ENCODE measurements at places on chromosomes 7 and 10.

DNA sequence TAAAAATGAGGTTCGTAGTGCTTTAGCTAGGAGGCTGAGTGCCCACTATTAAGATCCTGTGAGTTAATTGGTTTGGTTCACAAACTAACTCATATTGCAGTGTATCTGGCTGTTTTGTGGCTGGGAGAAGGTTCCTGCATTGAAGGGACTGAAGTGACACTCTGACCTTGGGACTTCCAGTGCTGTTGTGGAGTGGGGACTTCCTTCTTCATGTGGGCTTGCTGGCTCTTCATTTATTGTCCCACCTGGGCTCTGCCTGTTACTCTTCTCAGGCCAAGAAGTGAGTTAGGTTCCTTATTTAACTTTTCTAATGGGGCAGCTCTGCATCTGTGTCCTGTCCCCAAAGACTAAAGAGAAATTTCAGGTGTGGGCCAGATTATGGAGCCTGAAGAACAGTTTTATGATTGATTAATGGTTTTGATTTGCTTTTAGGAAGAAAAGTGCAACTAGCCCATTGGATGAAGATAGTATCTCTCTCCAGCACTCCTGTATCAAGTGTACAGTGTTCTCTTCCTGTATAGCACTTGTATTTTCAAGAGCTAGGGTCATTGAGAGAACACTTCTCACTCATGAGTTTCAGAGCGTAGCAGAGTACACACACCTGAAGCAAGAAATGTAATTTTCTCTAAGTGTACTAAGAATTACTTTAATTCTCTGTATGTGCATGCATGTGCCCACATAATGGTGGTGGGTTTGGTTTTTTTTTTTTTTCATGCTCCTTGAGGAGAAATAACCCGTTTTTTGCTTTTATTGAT is 54.8 kb downstream of the AUTS2 start:
- DNase-seq, result no peak

- DNase-seq, result no peak
Observed at GRCh38 chr7:130409067-130409711, 28.9 kb downstream of the CPA1 start.

GRCh38 chr10:71423250-71423649 is 26.5 kb downstream of the CDH23 start:
- DNase-seq, result no peak

DNA sequence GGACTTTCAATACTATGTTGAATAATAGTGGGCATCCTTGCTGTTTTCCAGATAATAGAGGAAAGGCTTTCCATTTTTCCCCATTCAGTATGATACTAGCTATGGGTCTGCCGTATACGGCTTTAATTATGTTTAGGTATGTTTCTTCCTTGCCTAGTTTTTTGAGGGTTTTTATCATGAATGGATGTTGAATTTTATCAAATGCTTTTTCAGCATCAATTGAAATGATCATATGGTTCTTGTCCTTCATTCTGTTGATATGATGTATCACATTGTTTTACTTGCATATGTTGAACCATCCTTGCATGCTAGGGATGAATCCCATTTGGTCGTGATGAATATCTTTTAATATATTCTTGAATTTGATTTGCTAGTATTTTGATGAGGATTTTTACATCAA is 9.2 kb upstream of the RP9 start:
- DNase-seq, result no peak

DNA sequence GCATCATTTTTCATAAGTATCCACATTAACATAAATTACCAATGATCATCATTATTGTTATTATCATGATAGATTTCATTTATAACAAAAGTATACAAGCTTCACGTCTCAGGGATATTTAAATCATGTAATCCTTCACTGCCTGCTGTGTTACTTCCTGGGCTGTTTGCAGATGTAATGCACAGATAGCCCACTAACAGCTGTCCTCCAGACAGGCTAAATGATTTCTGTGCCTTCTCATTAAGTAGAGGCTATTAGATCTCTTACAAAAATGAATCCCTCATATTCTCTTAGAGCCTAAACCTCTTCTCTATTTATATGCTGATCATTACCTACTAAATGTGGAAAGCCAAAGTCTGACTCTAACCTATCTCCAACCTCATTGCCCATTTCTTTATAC is 9.3 kb downstream of the PCLO start:
- no peak for DNase-seq

DNA sequence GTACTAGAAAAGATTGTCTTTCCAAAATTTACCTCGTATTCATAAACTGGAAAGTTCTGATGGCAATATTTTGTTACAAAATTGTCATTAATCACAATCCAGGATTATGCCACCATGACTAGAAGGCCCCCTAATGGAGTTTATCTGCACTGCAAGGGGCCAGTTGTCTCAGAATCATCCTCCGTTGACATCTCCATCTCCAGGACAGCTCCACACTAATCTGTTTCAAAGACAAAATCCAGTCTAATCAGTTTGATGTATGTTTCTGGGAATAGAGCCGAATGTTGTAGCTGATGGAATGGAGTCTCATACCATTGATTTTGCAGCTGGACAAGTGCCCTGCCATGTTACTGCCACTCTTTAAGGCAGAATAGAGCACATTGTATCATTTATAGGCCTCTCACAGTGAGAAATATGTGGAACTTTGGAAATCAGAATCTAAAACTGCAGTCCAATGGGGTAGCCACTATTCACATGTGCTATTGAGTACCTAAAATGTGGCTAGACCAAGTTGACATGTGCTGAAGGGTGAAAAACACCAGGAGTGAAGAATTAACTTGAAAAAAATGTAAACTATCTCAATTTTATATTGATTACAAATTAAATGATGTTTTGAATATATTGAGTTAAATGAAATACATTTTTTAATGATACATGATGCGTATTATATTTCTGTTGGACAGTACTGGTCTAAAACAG is 38.3 kb upstream of the TOMM7 start:
- DNase-seq, result no peak

GRCh38 chr10:86187499-86188239 is 178.9 kb downstream of the GRID1 start:
- DNase-seq, result no peak

DNA sequence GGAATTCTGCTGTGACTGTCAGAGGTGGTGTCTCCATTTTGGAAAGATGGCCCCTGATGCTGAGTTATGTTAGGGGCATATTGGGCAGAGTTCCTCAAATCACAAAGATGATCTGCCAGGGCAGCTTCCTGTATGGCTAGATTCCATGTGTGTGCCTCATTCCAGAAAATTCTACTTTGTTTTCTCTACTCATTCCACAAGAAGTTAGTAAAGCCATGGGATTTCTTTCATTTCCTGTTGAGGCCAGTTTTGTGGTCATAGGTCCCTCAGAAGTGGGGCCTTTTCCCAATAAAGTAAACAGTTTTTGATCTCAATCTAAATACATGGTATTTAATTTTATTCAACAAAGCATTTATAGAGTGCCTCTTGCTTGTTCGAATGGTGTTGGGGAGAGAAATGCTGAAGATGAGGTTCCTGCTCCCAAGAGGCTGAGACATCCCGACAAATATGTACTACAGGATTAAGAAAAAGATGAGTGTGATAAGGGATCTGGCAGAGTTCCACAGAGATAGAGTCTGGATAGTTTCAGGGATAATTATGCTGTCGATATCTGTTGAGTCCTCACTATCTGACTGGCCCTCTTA is 33.0 kb downstream of the MINDY4 start:
- DNase-seq, result no peak

- no peak for DNase-seq
Observed at GRCh38 chr10:24792638-24793037, 69.0 kb upstream of the ARHGAP21 start.

GRCh38 chr10:27104919-27105318 is 4.6 kb upstream of the ANKRD26 start:
- DNase-seq, result peak; percentile 29

- no peak for DNase-seq
Observed at GRCh38 chr7:122255454-122255853, 49.1 kb downstream of the FEZF1 start.

DNA sequence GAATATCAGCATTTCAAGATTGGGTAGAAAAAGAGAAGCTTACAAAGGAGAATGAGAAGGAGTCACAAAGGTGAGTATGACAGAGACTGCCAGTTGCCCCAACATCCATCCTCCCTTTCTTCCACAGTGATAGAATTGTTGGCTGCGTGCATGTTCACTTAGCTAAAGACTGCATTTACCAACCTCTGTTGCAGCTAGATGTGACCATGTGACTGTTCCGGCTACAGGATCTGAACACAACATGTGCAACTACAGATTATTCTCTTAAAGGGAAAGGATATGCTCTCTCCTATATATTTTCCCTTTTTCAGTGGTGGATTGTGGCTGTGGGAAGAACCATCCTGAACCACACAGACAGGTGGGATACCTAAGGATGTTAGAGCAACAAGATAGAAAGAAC is 60.5 kb upstream of the ZNRF2 start:
- DNase-seq, result no peak

- no peak for DNase-seq
Observed at GRCh38 chr7:34842782-34843181, 184.8 kb downstream of the NPSR1 start.

DNA sequence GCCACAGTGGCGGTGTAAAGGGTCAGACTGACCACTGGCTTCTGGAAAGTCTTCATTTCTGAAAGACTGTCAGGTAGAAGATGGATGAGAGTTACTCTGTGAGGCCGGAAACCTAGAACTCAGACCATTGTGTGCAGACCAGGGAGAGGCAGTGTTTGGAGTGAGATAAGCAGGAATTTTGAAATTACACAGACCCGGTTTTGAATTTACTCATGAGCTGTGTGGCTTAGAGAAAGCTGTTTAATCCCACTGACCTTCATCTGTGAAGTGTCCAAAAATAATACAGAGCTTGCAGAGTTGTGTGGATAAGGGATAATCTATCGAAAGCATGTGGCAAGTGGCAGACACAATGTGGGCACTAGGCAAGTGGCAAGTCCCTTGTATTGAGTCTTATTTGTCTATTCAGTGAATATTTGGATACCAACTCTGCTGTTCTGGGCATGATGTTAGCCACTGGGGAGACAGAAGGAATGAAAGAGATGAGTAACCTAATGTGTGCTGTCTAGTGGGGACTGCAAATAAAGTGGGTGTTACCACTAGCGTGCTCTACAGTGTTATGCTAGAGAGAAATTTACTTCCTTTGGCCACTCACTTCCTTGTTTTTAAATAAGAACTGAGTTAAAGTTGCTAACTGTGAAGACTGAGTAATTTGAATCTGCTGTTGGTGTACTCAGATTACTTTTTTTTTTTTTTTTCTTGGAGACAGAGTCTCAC is 69.4 kb downstream of the KIAA1217 start:
- no peak for DNase-seq

DNA sequence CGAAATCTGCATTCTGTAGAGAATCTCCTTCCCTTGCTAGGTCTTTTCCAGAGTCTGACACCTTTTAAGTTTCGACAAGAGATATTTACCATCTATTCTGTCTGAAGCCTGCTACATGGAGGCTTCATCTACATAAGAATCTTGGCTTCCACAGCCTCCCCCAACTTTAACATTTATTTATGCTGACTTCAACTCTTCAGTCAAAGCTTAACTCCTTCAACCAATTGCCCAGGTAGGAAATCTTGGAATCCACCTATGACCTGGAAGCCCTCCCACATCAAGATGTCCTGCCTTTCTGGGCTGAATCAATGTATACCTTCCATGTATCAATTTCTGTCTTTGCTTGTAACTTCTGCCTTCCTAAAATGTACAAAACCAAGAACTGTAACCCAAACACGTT is 54.7 kb downstream of the MINPP1 start:
- DNase-seq, result no peak

DNA sequence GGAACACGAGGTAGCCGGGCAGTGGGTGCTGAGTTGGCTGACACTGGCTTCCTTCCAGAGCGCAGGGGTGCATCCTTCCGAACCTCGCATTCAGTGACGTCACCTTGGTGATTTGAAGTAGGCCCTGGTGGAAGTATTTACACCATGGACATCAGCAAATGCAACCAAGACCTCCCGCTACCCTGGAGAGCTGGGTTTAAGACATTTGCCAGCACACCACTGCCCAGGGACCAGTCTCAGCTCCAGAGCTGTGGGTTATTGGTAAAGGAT is 106.4 kb upstream of the GPR26 start:
- DNase-seq, result no peak

GRCh38 chr7:40033826-40034225 is 83.8 kb downstream of the CDK13 start:
- no peak for DNase-seq

DNA sequence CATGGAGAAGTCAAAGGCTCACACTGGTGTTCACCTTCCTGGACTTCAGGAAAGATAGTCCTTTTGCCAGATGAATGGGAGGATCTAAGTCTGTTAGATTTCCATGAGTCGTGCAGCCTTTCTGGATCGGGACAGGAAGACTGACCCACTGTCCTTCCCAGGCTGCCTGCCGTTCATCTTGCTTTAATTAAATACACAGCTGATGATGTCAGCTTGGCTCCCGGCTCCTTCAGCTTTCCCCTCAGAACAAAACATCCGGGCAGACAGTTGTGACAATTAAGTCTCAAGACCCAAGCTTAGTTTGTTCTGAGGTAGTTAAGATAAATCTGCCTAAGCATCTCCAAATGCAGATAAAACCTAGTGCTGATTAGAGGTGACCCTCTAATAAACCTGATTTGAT is 58.6 kb downstream of the AUTS2 start:
- DNase-seq, result no peak

GRCh38 chr10:30577048-30577447 is 52.5 kb downstream of the LYZL2 start:
- DNase-seq, result no peak

DNA sequence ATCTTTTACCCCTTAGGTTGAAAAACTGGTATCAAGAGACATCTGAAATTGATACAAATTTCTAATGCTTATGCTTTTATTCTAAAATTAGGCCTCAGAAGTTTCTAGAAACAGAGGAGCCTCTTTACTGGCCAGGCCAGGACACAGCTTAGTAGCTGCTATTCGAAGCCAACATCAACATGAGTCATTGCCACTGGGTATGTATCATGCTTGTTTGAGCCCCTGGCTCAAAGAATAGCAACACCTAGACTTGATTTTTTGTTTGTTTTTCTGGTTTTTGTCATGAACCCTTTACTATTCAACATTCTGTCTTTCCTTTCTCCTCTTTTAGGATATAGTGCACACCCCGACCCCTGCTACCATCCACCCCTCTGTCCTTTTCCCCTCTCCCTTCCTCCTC is 90.9 kb upstream of the STK17A start:
- DNase-seq, result no peak

DNA sequence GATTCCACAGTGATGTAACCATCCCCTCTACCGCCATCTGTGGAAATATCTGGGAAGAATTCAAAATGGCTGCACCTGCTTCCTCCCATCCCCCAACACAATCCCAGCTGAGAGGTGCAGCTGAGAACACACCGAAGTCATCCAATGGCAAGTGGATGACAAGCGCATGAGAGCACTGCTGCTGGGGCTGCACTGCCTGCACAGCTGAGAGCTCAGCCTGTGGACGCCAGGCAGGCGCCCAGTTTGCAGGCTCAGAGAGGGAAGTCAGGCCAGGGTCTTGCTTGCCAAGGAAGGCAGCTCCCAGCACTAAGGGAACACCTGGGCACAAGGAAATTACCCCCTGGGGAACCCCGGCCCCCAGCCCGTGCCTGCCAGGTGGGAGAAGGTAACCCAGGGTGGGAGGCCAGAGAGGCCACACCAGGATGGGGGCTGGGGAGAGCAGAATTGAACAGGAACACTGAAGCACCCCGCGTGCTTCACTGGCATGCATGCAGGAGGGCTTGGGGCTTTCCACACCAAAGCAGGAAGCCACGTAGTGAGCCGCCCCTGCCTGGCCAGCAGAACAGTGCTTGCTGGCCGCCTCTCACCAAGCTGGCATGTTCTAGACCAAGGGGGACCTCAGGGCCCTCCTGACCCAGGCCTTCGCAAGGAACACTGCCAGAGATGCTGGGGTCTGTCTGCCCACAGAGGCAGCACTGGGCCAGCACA is 46.2 kb downstream of the FAM53B start:
- DNase-seq, result peak; percentile 50

GRCh38 chr7:373818-374705 is 84.1 kb downstream of the FOXL3 start:
- DNase-seq, result peak; percentile 19
